ENCODE measurements at places on chromosomes 6 and 20. TPM values are rescaled to one million over a fixed set of nuclear protein-coding genes. Genes with fewer than 3 reads are reported as not detected.

IRF4 gene
- not detected for total RNA-seq

ATXN1 gene
- 18.9 TPM for total RNA-seq

SLC35A1 gene
- 22.2 TPM for total RNA-seq

BPIFA2 gene
- not detected for total RNA-seq

STX7 gene
- total RNA-seq, result 7.9 TPM

HEBP2 gene
- total RNA-seq, result 10.7 TPM

KCNB1 gene
- total RNA-seq, result 0.02 TPM

KIF6 gene
- 2.2 TPM for total RNA-seq

CST3 gene
- total RNA-seq, result 131 TPM

GABRR2 gene
- not detected for total RNA-seq

ACTL10 gene
- total RNA-seq, result not detected

LY86 gene
- not detected for total RNA-seq

CNKSR3 gene
- 8.3 TPM for total RNA-seq

Measured in H4 (cell line).